ENCODE measurements at places on chromosomes 6 and 20.

DNA sequence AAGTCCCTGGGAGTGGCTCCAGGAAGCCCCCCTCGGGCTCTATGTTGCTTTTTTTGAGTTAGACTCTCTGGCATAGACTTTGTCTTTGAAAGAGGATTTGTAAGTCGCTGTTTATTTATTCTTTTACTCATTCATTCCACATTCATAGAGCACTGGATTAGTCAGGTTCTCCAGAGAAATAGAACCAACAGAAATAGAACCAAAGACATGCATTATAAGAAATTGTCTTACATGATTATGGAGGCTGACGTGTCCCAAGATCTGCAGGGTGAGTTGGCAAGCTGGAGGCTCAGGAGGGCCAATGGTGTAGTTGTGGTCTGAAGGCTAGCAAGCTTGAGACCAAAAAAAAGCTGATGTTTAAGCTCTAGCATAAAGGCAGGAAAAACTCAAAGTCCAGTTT is 98.3 kb upstream of the CHD6 start:
- DNase-seq, result peak; percentile 17

- DNase-seq, result no peak
Observed at GRCh38 chr6:167275436-167275835, 15.7 kb upstream of the UNC93A start.

DNA sequence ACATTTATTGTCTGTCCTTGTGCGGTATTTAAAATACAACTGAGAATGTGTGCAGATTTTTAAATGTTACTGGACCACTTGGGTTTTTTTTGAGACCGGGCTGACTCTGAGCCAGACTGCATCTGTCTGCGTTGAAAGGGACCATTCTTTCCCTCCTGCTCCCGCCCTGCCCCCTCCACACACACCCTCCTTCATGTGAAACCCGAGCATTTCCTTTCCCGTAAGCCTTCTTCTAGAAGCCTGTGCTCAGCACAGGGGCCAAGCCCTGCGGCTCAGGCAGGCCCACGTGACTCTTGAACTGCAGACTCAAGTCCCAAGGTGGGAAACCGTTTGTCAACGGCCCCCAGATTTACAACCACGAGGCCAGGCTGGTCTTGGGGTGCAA is 82.7 kb upstream of the FOXC1 start:
- DNase-seq, result peak; percentile 61

GRCh38 chr20:50837532-50838321 is 42.9 kb downstream of the BCAS4 start:
- peak; percentile 78 for DNase-seq

- DNase-seq, result no peak
Observed at GRCh38 chr6:123226398-123226797, 230.4 kb downstream of the CLVS2 start.

DNA sequence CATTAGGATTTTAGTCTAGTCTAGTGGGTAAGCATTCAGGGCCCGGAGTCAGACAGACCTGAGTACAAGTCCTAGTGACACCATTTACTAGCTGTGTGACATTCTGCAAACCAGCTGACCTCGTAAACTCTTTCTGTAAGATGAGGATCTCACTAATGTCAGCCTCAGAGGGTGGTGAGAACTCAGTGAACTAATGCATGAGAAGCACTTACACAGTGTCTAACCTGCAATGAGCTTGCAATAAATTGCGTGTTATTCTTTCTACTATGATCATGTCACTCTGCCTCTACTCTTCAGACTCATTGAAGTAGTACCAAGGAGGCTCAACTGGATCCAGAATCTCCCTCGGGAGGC is 41.1 kb upstream of the ZNF831 start:
- no peak for DNase-seq

GRCh38 chr6:76703285-76703684 is 630.8 kb upstream of the IMPG1 start:
- DNase-seq, result no peak

DNA sequence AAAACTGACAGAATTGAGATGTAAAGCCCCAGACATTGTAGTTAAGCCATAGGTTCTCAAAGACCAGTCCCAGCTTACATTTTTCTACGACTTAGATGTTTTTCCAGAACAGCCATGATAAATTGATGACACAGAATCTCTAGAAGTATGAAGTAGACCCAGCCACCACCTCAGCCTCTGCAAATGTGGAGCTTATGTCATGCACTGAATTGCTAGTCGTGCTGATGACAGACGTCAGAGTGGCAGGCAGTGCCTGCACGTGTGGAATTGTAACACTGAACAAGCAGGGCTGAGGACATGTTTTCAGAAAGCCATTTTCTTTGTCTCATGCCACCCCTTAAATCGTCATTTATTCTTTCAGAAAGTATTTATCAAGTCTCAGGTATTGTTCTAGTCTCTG is 72.4 kb upstream of the TMEM181 start:
- no peak for DNase-seq

DNA sequence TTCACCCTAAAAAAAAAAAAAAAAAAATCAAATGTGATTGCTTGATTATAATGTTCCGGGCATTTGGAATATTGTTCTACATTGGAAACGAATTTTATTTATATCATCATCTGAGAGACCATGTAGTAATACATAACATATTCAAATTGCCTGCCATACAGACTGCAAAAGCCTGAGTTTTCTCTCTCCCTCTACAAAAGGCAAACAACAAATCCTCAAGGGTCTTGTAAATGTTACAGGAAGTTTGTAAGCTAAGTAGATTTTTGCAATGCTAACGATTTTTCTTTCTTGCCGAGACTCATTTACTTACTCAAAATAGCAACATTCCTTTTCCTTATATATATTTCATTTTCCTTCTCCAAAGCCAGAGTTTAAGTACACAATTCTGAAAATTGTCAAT is 49.0 kb upstream of the HTR1E start:
- DNase-seq, result no peak

GRCh38 chr6:149723771-149724417 is 6.0 kb upstream of the LATS1 start:
- DNase-seq, result peak; percentile 64

DNA sequence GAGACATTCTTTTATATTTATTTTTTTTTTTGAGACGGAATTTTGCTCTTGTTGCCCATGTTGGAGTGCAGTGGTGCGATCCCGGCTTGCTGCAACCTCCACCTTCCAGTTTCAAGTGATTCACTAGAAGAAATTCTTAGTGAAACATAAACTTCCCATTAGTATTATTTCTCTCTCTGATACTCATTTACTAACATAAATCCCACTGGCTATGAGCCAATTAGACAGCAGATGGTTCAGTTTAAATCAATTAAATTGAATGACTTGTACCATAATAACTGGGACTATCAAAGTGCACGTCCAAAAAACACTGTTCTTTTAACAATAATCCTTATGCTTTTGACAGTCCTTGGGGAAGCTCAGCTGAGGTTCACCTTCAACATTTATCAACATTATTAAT is 111.2 kb upstream of the PTCHD4 start:
- no peak for DNase-seq

DNA sequence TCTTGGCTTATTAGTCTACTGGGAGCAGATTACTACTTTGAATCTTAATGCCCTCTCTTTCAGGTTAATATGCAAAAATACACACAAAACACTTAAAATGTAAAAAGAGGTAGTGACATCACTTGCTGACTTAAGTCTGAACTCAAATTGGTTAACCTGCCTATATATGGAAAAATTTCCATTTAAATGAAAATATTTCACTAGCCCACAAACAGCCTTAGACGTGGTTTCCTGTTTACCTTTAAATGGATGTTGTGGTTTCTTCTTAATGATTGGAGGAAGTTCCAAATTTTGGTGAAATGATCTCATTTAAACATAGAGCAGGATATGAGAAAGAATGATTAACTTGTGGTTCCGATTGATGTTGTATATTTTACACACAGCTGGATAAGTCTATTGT is 553.7 kb downstream of the CD109 start:
- DNase-seq, result peak; percentile 21

DNA sequence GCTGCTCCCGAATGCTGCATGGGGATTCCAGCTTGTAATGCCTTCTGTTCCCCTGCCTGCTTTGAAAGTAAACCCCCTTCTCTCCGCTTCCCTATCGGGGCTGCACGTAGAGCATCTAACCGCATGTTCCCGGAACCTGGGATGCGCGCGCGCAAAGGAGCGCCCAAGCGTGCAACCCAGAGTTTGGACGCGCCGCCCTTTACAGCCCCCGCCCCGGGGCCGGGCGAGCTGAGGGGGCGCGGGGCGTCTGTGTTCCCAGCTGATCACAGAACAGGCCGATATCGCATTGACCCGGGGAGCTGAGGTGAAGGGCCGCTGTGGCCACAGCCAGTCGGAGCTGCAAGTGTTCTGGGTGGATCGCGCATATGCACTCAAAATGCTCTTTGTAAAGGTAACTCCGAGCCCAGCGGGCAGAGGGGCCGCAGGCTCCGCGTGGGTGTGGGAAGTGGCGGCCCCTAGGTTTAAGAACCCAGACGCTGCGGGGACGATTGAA is 1.4 kb downstream of the LAMP5 start:
- DNase-seq, result no peak

GRCh38 chr20:4052554-4052953 is 37.2 kb upstream of the RNF24 start:
- DNase-seq, result no peak

DNA sequence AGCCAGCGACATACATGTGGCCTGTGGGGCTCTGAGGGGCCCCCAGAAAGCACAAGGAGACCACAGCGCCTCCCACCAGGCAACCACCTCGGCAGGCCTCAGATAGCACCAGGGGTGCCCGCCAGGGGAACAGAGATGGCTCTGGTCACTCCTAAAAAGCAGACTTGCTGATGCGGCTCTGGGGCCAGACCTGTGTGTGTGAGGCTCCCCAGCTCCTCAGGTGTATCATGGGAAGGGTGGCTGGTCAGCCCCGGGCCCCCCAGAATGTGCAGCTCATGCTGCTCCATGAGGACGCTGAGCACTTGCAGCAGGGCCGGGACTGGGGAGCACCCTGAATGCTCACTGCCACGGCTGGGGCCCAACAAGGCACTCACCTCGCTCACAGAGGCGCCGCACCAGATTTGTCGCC is 60.2 kb downstream of the PYGB start:
- DNase-seq, result no peak

- DNase-seq, result peak; percentile 14
Observed at GRCh38 chr6:90610301-90610750, 23.5 kb upstream of the MAP3K7 start.

DNA sequence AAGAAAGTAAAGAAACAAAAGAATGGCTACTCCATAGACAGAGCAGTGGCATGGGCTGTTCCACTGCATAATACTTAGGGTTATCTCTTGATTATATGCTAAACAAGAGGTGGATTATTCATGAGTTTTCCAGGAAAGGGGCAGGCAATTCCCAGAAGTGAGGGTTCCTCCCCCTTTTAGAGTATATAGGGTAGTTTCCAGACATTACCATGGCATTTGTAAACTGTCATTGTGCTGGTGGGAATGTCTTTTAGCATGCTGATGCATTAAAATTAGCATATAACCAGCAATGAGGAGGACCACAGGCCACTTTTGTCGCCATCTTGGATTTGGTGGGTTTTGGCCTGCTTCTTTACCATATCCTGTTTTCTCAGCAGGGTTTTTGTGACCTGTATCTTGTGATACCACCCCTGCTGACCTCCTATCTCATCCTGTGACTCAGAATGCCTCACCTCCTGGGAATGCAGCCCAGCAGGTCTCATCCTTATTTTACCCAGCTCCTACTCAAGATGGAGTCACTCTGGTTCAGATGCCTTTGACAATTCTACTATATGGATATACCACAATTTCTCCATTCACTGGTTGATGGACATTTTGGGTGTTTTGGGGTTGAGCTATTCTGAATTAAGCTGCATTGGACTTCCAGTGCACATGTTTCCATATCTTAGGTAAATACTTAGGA is 280.6 kb downstream of the FARS2 start:
- DNase-seq, result no peak

GRCh38 chr20:46350201-46350985 is 42.1 kb upstream of the CDH22 start:
- peak; percentile 68 for DNase-seq

DNA sequence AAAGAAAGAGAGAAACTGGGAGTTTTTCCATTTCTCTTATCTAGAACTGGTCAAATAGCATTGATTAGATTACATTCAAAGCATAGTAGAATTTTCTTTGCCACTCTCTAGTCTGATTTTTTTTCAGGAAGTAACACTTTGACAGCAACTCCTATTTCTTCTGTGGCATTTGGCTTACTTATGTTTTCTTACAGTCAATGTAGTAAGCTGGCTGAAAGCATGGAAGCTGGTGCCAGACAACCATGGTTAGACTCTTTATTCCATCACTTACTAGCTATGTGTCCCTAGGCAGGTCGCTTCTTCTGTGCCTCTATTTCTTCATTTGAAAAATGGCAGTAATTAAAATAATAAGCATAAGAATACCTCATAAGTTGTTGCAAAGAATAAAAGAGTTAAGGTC is 54.2 kb upstream of the OPRM1 start:
- no peak for DNase-seq

Data from AG08396 (cell line).